ENCODE measurements at places on chromosomes 7 and 10. TPM values are rescaled to one million over a fixed set of nuclear protein-coding genes. Genes with fewer than 3 reads are reported as not detected.

DNA sequence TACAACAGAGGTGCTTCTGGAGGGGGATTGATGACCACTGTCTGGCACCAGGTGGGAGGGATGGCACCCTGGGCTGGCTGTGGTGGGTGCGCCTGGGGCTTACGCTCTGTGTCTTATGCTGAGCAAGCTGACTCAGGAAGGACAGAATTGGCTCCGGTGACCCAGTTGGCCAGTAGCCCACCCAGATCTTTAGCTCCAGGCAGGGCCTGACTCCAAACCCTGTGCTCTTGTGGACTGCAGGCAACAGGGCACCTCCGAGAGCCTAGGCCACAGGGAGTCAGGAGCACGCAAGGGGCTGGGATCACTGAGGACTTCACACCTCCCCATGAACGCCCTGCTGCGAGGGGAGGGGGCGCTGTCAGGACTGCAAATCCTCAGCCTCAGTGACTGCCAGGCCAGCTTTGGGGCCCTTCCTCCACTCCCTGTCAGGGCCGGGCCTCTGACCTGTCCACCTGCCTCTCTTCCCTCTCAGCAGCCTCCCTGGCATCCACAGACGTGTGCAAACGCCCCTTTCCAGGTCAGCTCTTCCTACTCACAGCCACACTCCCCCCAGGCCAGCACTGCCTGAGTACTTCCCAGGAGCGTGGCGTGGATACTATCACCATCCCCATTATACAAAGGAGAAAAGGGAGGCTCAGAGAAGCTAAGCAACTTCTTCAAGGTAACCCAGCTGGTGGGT lies 118.7 kb downstream of the SLIT1 start:
- DNase-seq: no peak

- no peak for DNase-seq
Measured at GRCh38 chr10:76942628-76943416, 694.8 kb downstream of the KCNMA1 start.

- DNase-seq: no peak
Measured at GRCh38 chr7:27555670-27556069, 107.0 kb downstream of the HIBADH start.

- no peak for DNase-seq
Measured at GRCh38 chr7:15308821-15309220, 253.0 kb downstream of the AGMO start.

- DNase-seq: no peak
Measured at GRCh38 chr10:112535531-112535951, 88.5 kb downstream of the VTI1A start.

DNA sequence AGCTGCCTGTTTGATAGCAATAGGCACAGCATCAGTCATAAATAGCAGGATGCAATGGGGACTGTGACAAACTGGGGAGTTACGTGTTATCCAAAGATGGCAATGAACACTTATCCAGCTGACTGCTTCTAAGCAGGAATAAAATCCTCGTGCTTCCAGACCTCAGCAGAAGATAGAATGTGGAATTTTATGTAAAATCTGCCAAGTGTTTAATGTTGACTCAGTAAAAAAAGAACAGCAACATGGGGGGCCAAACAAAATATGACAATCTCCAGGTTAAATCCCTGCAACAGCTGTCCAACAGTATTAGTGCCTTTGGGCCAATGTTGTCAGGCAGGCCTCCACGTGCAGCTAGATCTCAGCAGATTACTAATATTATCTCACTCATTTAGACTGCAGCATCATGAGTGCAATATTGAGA lies 127.3 kb downstream of the SEMA3C start:
- DNase-seq: no peak

DNA sequence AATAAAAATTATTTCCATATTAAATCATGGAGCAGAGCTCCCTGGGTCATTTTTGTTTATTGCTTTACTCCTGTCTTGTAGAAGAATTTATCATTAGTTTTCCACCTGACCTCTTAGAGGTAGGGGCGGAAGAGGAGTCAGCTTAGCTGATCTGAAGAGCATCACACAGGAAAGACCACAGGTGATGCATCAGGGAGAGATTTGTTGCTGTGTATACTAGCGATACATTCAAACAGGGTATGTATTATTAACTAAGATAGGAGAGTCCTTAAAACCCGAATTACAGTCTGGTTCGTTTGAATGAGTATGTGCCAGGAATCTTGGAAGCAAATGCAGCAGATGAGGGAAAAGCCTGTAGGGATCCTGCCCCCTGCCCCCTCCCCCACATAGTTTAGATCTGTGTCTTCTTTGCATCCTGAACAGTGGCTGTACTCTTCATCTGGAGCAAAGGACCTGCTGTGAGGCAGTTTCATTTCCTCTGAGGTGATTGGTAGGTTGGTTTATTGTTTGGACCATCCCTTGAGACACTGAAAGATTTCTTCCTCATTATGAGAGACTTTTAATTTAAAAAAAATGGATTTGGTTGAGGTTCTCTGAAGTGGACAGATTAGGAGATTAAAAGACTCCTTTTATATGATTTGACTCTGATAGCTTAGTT lies 177.0 kb downstream of the SND1 start:
- no peak for DNase-seq

GRCh38 chr10:132282667-132283603 lies 24.8 kb downstream of the STK32C start:
- DNase-seq: no peak

GRCh38 chr10:88850712-88851111 lies 932 bp downstream of the ANKRD22 start:
- no peak for DNase-seq

IFIT1B gene
- polyA plus RNA-seq: not detected

FAM25C gene
- polyA plus RNA-seq: 26.2 TPM

IGFBP3 gene
- 14.0 TPM for polyA plus RNA-seq

ADO gene
- polyA plus RNA-seq: 13.2 TPM
